ENCODE measurements at places on chromosomes 16 and 17.

- peaks cover 53% of the 10 kb centered on the region for H3K36me3 ChIP-seq
- no peak for DNase-seq
- peaks cover 9% of the 10 kb centered on the region for H3K4me1 ChIP-seq
- H3K27ac ChIP-seq = no peak overlapping the region
- no peaks in the 10 kb centered on the region for H3K27me3 ChIP-seq
- no peak overlapping the region for H3K4me3 ChIP-seq
Measured at GRCh38 chr17:5413682-5414081, 5.8 kb downstream of the NUP88 start.

DNA sequence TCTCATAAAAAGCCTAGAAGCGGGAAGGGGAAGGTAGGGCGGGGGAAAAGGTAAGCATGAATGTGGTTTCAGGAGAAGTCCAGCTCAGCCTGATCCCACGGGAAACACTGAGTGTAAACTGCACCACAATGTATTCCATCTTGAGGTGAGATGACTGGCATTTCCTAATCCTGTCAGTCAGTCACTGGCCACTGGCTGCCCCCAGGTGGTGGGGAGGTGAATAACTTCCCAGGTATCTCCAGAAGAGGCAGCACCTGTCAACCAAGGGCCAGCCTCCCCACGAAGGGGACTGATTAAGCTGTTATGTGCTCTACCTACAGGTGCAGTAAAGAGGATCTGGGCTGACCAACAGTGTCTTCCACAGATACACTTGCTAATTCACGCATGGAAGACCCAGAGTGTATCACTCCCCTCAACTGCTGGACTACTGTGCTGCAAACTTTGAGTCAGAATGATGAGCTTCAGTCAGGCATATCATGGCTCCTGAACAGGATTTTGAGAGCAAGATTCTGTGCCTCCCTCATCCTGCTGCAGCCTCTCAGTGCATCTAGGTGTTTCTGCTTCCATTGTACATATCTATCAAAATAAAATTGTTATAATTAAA, 108.5 kb upstream of the CCL2 start:
- DNase-seq = no peak
- H3K36me3 ChIP-seq = no peaks in the 10 kb centered on the region
- no peaks in the 10 kb centered on the region for H3K4me1 ChIP-seq
- no peak overlapping the region for H3K27ac ChIP-seq
- H3K4me3 ChIP-seq = no peak overlapping the region
- peaks cover 6% of the 10 kb centered on the region for H3K27me3 ChIP-seq

DNA sequence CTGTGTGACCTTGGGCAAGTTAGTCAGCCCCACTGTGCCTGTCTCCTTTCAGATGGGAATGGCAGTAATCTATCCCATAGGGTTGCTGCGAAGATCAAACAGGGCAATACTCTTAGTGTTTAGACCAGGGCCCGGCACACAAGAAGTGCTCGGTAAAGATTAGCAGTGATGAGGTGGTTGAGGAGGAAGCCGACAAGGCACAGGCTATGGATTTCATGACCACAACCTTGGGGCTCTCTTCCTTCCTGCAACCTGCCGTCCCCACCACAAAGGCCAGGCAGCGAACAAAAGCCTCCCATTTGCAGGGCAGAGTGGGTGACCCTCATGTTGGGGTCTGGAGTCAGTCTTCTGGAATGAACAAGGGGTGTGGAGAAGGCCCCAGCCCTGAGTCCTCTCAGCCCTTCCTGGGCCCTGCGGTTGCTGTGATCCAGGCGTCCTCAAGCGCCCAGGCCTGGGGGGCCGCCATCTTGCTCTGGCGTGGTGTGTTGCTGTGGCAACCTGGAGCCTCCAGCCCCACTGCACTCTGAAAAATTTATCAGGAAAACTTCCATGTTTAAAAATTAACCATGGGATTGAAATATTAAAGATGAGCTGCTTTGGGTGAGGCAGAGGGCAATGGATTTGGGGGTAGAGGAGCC, 9.8 kb downstream of the ADAM11 start:
- H3K27me3 ChIP-seq = no peaks in the 10 kb centered on the region
- peaks cover 26% of the 10 kb centered on the region for H3K4me1 ChIP-seq
- no peak overlapping the region for H3K4me3 ChIP-seq

DNA sequence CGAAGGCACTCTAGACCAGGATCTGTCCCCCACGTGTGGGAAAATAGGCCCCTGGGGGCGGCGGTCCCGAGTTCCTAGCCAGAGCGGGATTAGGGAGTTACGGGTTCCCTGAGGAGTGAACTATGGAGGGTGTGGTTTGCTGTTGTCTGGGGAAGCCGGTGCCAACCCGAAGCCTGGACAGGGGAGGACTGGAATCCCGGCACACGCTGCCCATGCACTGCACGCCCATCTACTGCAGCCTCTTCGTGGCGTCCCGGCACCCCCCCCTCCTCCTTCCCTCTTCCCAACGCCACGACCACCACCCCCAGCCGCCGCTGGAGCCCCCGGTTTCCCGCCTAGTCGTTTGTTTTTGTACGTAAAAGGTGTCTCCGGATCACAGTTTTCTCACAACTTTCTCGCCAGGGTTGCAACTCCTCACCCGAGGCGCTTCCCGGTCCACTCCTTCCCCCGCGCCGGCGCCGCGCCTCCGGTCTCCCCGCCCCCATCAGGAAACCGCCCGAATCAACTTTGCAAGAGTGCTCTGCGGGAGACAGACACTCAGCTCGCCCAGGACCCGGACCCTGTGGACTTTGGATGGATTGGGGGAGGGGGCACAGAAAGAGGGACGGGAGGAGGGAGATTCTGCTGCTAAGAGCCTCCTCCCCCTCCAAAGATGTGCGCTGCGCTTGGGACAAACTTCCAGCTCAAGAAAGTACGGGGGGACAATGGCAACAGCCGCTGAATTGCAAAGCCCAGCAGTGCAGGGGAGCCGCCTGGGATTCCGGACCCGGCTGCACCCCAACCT, 1.4 kb upstream of the LHX1 start:
- H3K4me1 ChIP-seq = peaks cover 74% of the 10 kb centered on the region
- H3K27me3 ChIP-seq = peaks cover 100% of the 10 kb centered on the region
- no peak for DNase-seq
- no peak overlapping the region for H3K27ac ChIP-seq
- no peaks in the 10 kb centered on the region for H3K36me3 ChIP-seq

- peaks cover 27% of the 10 kb centered on the region for H3K4me1 ChIP-seq
- H3K4me3 ChIP-seq = no peak overlapping the region
- no peaks in the 10 kb centered on the region for H3K27me3 ChIP-seq
- no peaks in the 10 kb centered on the region for H3K36me3 ChIP-seq
Measured at GRCh38 chr17:3527468-3527867, 30.1 kb downstream of the TRPV3 start.

- no peak overlapping the region for H3K27ac ChIP-seq
- H3K36me3 ChIP-seq = peaks cover 39% of the 10 kb centered on the region
- H3K4me3 ChIP-seq = no peak overlapping the region
- peaks cover 12% of the 10 kb centered on the region for H3K4me1 ChIP-seq
Measured at GRCh38 chr16:75653922-75654321, 6.3 kb downstream of the TERF2IP start.

GRCh38 chr17:17713839-17714238, 32.6 kb downstream of the RAI1 start:
- DNase-seq = no peak
- peaks cover 7% of the 10 kb centered on the region for H3K36me3 ChIP-seq
- H3K27ac ChIP-seq = no peak overlapping the region
- H3K4me1 ChIP-seq = peaks cover 32% of the 10 kb centered on the region
- no peak overlapping the region for H3K4me3 ChIP-seq

GRCh38 chr16:75024594-75024993, 25.8 kb downstream of the ZNRF1 start:
- no peak overlapping the region for H3K27ac ChIP-seq
- no peaks in the 10 kb centered on the region for H3K27me3 ChIP-seq
- no peak overlapping the region for H3K4me3 ChIP-seq
- no peaks in the 10 kb centered on the region for H3K36me3 ChIP-seq
- peak; percentile 45 for DNase-seq
- H3K4me1 ChIP-seq = peaks cover 2% of the 10 kb centered on the region

GRCh38 chr17:82623707-82624106, 24.5 kb downstream of the WDR45B start:
- H3K27me3 ChIP-seq = no peaks in the 10 kb centered on the region
- H3K4me3 ChIP-seq = no peak overlapping the region
- DNase-seq = no peak
- H3K4me1 ChIP-seq = no peaks in the 10 kb centered on the region

GRCh38 chr16:85125570-85126393, 13.5 kb upstream of the CIBAR2 start:
- H3K36me3 ChIP-seq = no peaks in the 10 kb centered on the region
- H3K27me3 ChIP-seq = no peaks in the 10 kb centered on the region
- no peak overlapping the region for H3K4me3 ChIP-seq

- DNase-seq = peak; percentile 75
- peaks cover 3% of the 10 kb centered on the region for H3K4me1 ChIP-seq
- no peak overlapping the region for H3K4me3 ChIP-seq
- H3K27me3 ChIP-seq = no peaks in the 10 kb centered on the region
Measured at GRCh38 chr17:64306850-64307463, 43.9 kb upstream of the TEX2 start.

GRCh38 chr16:3457434-3458252, 14.2 kb downstream of the NAA60 start:
- H3K4me1 ChIP-seq = peaks cover 47% of the 10 kb centered on the region
- H3K4me3 ChIP-seq = peak overlapping the region; percentile 62
- peak overlapping the region; percentile 86 for H3K27ac ChIP-seq

DNA sequence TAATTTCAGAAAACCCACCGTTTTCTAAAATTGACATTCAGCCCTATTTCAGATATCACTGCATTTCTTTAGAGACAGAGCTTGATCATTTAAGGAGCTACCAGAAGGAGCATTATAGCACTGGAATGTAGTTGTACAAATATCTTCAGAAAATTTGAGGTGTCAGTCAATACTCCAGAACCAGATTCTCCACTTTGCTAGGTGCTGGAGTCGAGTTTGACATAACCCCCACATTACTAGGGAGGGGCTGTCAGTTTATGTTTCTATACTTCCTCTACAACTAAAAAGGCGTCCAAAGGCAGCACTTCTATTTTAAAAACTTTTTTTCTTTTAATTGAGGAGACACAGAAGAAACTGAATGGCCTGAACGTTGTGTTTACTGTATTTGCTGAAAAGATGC, 892 bp upstream of the KIAA0513 start:
- peak overlapping the region; percentile 86 for H3K4me3 ChIP-seq
- H3K4me1 ChIP-seq = peaks cover 21% of the 10 kb centered on the region
- H3K36me3 ChIP-seq = no peaks in the 10 kb centered on the region
- peaks cover 29% of the 10 kb centered on the region for H3K27me3 ChIP-seq

GRCh38 chr16:84465154-84465553, 39.3 kb downstream of the MEAK7 start:
- H3K4me1 ChIP-seq = peaks cover 18% of the 10 kb centered on the region
- no peak overlapping the region for H3K4me3 ChIP-seq
- H3K27me3 ChIP-seq = no peaks in the 10 kb centered on the region
- no peak overlapping the region for H3K27ac ChIP-seq
- H3K36me3 ChIP-seq = peaks cover 7% of the 10 kb centered on the region

- peak overlapping the region; percentile 86 for H3K27ac ChIP-seq
- peaks cover 16% of the 10 kb centered on the region for H3K36me3 ChIP-seq
- H3K27me3 ChIP-seq = no peaks in the 10 kb centered on the region
Measured at GRCh38 chr16:2428051-2428783, 1.0 kb upstream of the CCNF start.

DNA sequence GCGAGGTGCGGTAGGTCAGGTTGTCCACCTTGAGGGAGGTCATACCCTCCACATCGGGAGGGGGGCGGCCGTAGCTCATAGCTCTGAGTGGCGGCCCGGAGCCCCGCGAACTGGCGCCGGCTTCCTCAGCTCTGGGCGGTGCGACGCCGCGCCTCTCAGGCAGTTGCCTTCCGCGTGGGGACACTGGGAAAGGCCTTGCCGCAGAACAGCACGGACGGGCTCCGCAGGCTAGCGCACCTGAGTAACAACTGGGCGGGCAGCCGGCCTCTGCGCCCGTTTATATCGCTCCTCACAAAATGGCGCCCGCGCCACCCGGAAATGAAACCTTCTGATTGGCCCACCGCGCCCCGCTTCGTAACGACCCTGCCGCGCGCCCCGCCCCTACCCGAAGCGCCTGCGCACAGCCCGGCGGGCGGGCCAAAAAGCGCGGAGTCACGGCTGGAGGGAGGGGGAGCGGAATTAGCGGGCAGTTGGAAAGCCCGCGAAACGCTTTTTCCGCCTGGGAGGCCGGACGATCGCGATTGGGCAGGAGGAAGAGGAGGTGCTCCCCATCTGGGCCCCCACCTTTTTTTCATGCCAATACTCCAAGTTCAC, at the start of gene SRSF2:
Gene SRSF2, minus strand, starts transcription at position 250 of the 594 bp plus-strand sequence. Its CDS starts 171 bp downstream, at position 79.
- DNase-seq = peak; percentile 100
- H3K27ac ChIP-seq = peak within 1 kb of the TSS; percentile 100
- H3K36me3 ChIP-seq = peaks cover 32% of the 10 kb centered on the region

- no peak overlapping the region for H3K4me3 ChIP-seq
- peak; percentile 73 for DNase-seq
- H3K27me3 ChIP-seq = peaks cover 25% of the 10 kb centered on the region
- H3K4me1 ChIP-seq = peaks cover 4% of the 10 kb centered on the region
Measured at GRCh38 chr17:73710095-73710592, 65.9 kb upstream of the SDK2 start.

GRCh38 chr16:86566601-86566965, at the start of gene FOXC2:
Gene FOXC2 (plus strand): TSS chr16:86566829. CDS start chr16:86567336, 507 bp downstream.
- H3K4me3 ChIP-seq = peak within 1 kb of the TSS; percentile 34
- peaks cover 81% of the 10 kb centered on the region for H3K27me3 ChIP-seq
- peak; percentile 94 for DNase-seq
- H3K4me1 ChIP-seq = peaks cover 12% of the 10 kb centered on the region

DNA sequence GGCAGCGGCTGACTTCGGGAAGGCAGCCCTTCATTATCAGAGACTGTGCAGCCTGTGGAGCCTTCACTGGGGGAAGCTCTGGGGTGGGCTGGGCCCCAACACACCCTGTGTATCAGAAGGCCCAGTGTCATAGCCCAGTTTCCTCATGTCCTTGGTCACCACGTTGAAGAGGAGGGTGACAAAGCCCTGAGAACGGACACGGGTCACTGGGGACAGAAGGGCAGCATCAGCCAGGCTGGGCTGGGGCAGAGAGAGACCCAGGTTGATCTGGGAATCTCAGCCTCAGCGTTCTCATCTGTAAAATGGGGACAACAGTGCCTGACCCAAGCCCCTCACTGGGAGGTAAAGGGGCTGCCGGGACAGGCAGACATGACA, 19.3 kb downstream of the B9D1 start:
- H3K36me3 ChIP-seq = peaks cover 3% of the 10 kb centered on the region
- H3K4me1 ChIP-seq = peaks cover 37% of the 10 kb centered on the region
- H3K27ac ChIP-seq = no peak overlapping the region
- H3K4me3 ChIP-seq = no peak overlapping the region

GRCh38 chr16:31354394-31355291, at the start of gene ITGAX:
Gene ITGAX (plus strand): TSS chr16:31355176. CDS start chr16:31355255, 79 bp downstream.
- no peaks in the 10 kb centered on the region for H3K36me3 ChIP-seq
- no peaks in the 10 kb centered on the region for H3K27me3 ChIP-seq
- peak; percentile 35 for DNase-seq
- no peak within 1 kb of the TSS for H3K4me3 ChIP-seq
- peaks cover 13% of the 10 kb centered on the region for H3K4me1 ChIP-seq
- H3K27ac ChIP-seq = no peak within 1 kb of the TSS

GRCh38 chr17:75498039-75498725, 17.2 kb downstream of the CASKIN2 start:
- peaks cover 35% of the 10 kb centered on the region for H3K4me1 ChIP-seq
- H3K36me3 ChIP-seq = peaks cover 96% of the 10 kb centered on the region
- H3K4me3 ChIP-seq = no peak overlapping the region
- no peak for DNase-seq
- H3K27ac ChIP-seq = peak overlapping the region; percentile 42
